Neural progenitor cell (in vitro differentiated cells): ENCODE measurements at places on chromosomes 1 and 21.

DNA sequence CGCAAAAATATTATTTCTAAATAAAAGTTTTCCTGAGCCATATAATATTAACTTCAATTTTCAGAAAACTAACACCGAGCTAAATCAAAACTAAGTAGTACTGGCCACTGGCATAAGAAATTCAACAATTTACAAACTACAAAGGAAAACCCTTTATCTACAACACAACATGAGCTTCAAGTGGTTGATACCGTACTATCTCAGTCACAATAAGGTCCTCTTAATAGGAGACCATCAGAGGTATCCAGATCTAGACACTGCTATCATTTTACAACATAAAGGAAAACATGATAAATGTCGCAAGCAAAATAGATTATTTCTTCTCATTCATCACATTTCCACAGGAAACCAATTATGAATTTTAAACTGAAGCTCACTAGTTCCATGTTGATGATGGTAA is 39.5 kb downstream of the GATAD2B start:
- DNase-seq = no peak

GRCh38 chr1:94609619-94610018 is 68.1 kb upstream of the F3 start:
- no peak for DNase-seq

- peak; percentile 82 for DNase-seq
These were observed 23.6 kb downstream of the PTPRU start for GRCh38 chr1:29259802-29260441.

DNA sequence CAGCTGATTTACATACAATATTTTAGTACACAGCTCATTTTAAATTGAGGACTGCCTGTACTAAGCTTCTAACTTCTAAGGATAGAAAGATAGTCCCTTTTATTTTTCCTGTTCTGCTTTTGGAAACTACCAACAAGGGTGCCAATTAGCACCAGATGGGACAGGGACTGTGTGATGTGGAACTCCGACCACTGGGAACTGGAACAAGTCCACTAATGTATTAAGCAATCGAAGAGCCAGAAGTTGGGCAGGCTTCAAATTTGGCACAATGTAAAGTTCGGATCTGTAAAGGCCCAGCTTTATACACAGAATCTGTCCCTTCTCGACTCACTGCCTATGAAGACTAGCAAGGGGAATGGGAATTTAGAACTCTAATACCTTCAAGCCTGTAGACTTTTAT is 149.3 kb downstream of the ZC3H11B start:
- DNase-seq = no peak

GRCh38 chr1:245298781-245299180 is 144.0 kb downstream of the KIF26B start:
- no peak for DNase-seq

DNA sequence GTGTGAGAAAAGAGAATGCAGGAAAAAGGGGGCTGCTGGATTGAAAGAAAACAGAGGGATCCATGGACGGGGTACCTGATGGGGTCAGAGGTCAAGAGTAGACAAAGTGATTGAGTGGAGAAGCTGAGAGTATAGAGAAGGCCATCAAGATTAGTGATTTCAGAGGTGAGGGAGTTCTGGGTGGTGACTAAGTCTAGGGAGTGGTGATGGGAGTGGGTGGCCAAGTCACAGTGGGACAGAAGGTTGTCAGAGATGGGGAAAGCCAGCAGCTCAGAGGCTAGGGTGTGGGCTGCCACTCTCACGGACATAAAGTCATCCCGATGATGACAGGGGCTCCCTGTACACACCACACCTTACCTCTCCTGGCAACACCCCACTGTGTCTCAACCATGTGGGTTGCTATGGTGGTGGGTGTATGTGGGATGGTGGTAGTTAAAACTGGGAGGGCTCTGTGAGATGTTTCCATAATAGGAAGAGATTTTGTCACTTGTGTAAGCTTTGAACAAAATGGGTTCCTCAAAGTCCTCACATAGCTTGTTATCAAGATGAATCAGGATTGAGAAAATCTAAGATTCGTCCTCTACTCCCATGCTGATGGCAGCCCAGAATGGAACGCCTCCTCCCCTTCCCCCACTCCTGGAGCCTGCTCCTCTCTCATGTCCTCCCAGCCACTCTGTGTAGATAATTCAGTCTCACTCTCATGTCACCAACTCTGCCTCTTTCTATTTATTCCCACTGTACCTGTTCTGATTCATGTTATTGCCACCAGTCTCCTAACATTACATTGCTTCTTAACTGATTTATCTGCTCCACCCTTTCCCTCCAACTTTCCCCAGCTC is 20.3 kb upstream of the CSF1 start:
- no peak for DNase-seq

- no peak for DNase-seq
These were observed 58.2 kb upstream of the DMRTB1 start for GRCh38 chr1:53400761-53401674.

DNA sequence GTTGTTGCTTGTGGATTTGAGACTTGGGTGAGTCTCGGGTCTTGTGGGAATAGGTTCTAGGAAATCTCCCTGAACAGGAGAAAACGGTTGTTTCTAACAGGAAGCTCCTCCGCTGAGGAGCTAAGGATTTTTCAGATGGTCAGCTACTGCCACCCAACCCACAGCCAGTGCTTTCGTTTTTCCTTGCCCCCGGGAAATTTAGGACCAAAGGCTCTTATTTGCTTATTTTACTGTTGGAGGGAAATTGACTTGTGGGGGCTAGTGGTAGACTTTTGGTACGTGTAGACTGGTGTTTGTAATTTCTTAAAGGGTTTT is 792 bp downstream of the SNX7 start:
- no peak for DNase-seq

DNA sequence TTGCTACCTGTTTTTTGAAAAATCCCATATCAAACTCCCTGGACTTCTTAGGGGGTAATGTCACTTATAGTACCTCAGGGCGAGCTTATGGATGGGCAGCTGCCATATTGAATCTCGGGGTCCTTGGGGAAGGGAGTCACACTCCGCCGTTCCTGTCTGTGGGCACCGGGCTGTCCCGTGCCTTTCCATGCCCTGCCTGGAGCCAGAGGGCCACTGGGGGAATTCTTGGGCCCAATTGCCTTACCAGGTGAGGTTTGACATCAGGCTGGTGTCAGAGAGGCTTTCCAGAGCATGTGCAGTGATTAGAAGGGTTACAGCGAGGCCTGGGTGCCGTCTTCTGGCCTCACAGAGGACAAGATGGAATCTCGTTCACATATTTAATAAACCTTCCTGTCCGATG is 28.8 kb downstream of the QSOX1 start:
- DNase-seq = no peak

DNA sequence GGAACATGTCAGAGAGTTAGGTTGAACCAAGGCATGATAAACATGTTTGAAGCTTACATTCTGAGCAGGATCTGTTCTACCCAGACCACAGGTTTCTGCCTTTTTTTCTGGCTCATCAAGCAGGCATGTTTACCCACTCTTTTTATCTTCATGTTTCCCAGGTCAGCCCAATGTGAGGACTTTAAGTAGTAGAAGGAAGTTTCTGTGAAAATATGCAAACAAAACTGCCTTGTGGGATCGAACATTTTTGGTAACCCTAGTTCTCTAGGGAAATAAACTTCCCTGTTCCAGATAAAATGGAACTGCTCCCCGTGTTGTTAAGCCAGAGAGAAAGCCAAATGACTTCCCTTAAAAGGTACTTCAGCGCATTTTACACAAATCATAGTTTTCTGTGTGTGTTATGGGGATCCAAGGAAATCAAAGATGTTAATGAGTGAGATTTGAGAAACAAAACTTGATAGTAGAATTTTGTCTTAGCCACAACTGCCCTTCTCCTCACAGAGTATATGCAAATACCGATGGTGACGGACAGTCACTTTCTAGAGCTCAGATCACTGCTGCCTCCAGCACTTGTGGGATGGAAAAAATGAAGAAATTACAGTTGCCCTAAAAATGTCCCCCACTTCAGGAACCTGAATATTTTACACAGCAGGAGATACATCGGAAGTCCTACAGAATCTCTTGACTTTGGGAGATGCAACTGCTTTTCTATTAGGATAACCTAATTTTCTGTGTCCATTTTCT is 765 bp upstream of the HIPK1 start:
- DNase-seq = no peak

GRCh38 chr1:99963041-99963795 is 6.6 kb upstream of the SLC35A3 start:
- no peak for DNase-seq

GRCh38 chr1:87115891-87116290 is 201.5 kb downstream of the HS2ST1 start:
- DNase-seq = no peak

- no peak for DNase-seq
These were observed 18.3 kb downstream of the TNFRSF9 start for GRCh38 chr1:7922301-7922700.
